ENCODE measurements at places on chromosomes 2 and 18. TPM values are rescaled to one million over a fixed set of nuclear protein-coding genes. Genes with fewer than 3 reads are reported as not detected.

DNA sequence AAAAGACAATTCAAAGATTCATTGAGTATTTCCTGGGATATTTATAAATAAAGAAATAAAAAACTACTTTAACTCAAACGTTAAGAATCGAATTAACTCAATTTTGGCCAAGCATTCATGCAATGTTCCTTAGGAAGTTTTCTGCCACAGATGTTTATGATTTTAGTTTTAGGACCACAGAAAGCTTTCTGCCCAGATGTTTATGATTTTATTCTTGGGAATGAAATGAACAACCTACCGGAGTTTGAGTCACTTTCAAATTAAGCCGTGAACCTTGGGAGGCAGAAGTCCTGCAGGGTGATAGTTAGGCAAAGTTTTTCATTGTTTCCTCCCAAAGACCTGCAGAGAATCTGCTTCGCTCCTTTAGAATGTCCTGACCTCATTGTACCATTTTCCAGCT lies 34.7 kb upstream of the MBP start:
- no peak for DNase-seq

Gene IMPA2
- 16.0 TPM for total RNA-seq

GRCh38 chr18:21747268-21747667 lies 6.7 kb downstream of the MIB1 start:
- DNase-seq, result no peak

GRCh38 chr2:168293766-168294165 lies 46.4 kb upstream of the STK39 start:
- no peak for DNase-seq

DNA sequence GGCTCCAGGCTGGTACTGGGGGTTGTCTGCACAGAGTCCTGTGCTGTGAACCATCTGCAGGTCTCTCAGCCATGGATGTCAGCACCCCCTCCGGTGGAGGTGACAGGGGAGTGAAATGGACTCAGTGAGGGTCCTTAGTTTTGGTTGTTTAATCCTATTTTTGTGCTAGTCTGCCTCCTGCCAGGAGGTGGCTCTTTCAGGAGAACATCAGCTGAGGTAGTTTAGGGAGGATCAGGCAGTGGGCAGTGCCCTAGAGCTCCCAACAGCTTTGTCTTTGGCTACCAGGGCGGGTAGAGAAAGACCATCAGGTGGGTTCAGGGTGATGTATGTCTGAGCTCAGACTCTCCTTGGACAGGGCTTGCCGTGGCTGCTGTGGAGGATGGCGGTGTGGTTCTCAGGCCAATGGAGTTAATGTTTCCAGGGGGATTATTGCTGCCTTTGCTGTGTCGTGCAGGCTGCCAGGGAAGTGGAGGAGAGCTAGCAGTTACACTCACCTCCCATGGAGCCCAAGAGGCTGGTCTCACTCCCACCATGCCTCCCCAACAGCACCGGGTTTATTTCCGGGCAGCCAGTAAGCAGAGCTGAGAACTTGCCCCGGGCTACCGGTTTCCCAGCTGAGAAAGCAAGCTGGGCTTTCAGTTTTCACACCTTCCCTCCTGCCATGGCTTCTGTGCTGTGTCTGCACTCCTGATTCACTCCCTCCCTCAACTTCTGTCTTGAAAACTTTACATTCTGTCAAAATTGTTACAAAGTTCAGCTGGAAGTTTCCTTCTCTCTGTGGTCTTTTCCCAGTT lies 563.4 kb downstream of the XIRP2 start:
- no peak for DNase-seq

Gene FEV
- not detected for total RNA-seq

GRCh38 chr2:8857709-8858108 lies 20.3 kb upstream of the KIDINS220 start:
- DNase-seq, result no peak

Gene STPG4
- not detected for total RNA-seq

GRCh38 chr18:13309031-13309747 lies 90.6 kb downstream of the LDLRAD4 start:
- DNase-seq, result no peak

- no peak for DNase-seq
Measured at GRCh38 chr2:147600223-147600622, 244.6 kb upstream of the ACVR2A start.
